ENCODE measurements at places on chromosomes 11 and 22.

- DNase-seq = no peak
Observed at GRCh38 chr11:87007963-87008362, 29.8 kb upstream of the TMEM135 start.

DNA sequence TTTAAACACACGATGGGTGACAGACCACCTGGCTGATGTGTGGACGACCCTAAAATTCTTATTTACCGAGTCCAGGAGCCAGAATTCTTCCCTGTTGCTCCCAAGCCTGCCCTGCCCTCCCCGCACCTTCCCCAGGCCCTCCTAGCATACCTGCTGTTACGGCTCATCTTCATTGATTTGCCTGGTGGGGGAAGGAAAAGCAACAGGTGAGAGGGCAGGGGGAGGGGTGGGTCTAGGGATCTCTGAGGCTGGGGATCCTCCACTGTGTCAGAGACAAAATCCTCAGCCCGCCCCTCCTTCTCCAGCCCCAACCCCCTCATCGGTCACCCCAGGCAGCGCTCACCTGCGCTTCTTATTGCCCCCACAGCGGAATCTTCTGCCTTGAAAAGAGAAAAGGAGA is 4.0 kb downstream of the FXYD2 start:
- DNase-seq = no peak

DNA sequence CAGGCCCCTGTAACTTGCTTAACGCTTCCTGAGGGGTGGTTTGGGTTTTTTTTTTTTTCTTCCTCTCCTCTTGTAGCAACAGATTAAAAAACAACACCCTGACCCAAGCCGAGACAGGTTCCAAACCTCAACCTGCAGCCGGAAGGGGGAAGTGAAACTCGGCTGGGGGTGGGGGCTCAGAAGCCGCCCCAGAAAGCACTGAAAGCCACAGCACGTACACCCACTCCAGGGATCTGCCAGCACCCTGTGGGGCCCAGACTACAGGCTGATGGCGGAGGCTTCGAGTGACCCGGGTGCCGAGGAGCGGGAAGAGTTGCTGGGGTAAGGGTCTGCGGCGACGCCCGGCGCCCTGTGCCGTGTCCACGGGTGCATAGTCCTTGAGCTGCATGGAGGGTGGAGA is at the start of gene LSP1:
LSP1 (plus strand) TSS at position 208 of the 400 bp plus-strand sequence; CDS start at position 269, 61 bp downstream.
- peak; percentile 87 for DNase-seq

- DNase-seq = no peak
Observed at GRCh38 chr11:29352273-29352795, 664.5 kb downstream of the KCNA4 start.

GRCh38 chr22:38441620-38442287 is 13.2 kb downstream of the KCNJ4 start:
- no peak for DNase-seq

DNA sequence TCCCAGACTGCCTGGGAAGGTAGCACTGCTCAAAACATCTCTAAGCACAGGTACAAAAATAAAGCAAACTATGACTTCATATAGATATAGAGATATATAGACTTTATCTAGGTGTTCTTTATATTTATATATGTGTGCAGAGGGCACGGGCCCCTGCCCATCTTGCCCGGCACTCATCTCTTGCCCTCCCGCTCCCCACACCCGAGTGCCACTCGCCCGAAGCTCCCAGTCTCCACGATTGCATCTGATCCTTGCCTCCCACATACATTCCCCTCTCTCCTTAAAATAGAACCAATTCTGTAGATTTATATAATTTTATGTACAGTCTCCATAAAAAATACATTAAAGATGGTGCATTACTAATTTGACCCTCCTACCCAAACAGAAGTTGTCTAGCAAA is 55.5 kb downstream of the IGSF9B start:
- DNase-seq = no peak

DNA sequence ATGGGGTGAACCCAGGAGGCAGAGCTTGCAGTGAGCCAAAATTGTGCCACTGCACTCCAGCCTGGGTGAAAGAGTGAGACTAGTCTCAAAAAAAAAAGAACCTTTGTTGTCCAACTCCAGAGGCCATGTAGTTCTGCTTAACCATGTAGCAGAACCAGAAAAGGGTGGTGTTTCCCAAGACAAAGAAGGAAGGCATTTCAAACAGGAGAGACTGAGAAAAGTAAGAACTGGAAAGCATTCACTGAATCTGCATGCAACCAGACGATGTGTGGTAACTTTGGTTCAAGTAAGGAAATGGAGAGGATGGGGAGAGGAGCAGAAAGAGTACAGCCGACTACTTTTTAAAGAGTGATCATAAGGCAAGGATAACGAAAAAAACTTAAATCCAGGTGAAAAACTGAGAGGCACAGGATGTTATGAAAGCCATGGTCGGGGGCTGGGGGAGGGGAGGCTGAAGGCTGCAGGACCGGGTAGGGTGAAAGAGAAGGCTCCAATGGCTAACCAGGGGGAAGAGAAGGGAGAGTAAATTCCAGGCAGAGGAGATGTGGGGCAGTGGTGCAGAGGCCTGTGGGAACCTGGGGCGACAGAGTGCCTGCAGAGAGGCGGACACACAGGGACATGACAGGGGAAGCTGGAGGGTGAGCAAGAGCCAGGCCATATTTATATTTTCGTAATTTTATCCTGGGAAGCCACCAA is 48.8 kb downstream of the MAPK1 start:
- DNase-seq = no peak

DNA sequence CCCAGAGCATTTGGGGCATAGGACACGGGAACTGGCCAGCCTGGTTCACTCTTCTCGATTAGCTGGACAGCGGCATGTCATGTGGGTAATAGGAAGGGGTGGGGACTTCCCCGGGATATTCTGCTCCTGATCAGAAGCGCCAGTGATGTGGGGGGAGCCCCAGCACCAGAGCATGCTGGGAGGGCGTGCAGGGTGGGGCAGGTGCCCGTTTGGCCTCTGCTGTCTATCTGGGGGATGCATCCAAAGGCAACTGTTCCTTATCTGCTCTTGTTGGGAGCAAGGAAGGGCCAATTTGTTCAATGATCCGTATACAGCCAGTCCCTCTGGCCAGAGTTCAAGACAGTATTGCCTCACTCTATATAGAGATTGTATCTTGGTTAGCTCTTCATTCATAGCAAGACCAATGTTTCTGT is 43.6 kb downstream of the PPARA start:
- no peak for DNase-seq

- DNase-seq = no peak
Observed at GRCh38 chr11:132779497-132779896, 752.8 kb downstream of the OPCML start.

GRCh38 chr22:36550701-36551495 is 21.9 kb upstream of the EIF3D start:
- DNase-seq = no peak

- DNase-seq = no peak
Observed at GRCh38 chr11:12200279-12200990, 90.0 kb downstream of the MICAL2 start.

GRCh38 chr11:16791191-16791961 is 52.9 kb downstream of the C11orf58 start:
- DNase-seq = peak; percentile 21

DNA sequence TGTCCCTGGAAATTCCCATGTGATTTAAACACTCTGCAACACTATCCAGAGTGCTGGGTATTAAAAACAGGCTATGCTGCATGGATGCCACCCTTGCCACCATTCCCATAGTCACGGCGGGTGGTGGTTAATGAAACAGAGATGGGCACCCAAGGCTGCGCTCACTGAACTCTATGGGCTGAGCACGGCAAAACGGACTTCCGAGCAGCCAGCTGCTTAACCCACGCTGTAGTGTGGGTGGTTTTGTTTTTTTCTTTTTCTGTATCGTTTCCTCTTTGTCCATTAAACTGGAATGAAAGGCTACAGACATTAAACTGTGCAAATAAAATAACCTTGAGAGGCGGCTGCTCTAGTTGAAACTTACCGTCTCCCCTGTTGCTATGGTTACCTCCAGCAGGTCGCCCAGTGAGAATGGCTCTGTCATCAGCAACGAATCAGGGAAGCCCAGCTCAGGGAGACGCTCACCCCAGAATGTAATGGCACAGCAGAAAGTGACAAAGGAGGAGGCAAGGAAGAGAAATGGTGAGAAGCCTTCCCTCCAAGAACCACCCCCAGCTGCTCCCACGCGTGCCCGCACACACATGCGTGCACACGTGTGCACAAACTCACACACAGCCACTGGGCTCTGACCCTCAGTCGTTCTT is 102.1 kb downstream of the C11orf91 start:
- DNase-seq = no peak

GRCh38 chr22:44574640-44575380 is 76.8 kb upstream of the RTL6 start:
- no peak for DNase-seq

GRCh38 chr11:59429924-59430516 is 3.8 kb upstream of the OR5A2 start:
- DNase-seq = peak; percentile 57

DNA sequence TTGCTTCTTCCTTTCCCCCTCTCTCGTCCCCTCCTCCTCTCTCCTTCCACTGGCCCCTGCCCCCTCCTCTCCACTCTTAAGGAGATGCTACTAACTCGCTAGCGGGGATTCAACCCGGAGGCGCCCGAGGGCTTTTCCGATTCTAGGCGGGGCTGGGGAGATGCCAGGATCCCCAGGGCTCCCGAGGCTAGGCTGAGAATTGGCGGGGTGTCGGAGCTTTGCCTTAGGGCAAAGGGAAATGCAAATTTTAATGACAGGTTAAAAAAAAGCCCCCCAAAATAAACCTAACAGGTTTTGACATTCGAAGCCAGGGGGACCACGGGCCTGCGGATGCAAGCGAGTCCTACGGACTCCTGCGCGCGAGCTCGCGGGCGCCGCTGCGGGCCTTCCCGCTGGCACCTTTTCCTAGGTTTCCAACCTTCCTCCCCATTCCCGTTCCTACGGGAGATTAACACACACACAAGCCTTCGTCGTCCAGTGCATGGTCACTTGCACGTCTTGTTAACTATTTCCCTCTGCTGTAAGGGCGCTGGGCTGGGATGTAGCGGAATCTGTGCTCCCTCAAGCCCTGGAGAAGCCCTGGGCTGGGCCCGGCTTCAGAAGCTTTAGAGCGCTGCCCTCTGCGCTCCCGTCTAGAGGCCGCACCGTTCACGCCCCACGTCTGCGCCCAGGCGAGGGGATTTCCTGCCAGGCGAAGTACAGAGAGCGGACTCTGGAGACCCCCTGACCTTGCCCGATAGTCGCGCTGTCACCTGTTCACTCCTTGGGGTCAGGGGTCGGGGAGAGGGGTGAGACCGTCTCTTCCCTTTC is 729 bp upstream of the ALX4 start:
- no peak for DNase-seq

- no peak for DNase-seq
Observed at GRCh38 chr22:46727813-46728364, 10.2 kb downstream of the CERK start.

DNA sequence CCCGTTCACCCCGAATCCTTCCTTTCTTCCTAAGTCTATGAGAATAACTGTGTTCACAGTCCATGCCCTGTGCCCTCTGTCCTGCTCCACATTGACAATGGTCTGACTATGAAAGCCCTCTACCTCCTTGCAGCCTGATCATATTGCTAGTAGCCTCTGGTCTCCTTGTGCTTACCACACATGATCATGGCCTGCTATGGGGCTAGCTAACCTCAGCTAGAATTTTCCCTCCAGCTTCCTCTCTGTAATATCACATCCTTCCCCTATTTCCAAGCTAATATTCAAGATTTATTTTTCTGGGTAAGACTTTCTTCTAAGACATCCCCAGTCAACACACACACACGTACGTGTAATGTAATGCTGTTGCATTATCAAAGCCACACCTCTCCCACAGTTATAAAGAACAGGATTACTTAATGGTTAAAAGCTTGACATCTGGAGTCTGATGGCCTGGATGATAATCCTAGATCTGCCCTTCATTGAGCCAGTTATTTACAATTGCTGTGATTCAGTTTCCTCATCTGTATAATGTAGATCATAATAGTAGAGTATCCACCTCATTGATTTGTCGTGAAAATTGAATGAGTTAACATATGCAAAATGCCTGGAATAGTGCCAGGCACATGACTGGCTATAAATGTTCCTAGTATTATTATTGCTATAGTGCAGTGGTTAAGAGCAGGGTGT is 214.4 kb upstream of the BLID start:
- DNase-seq = no peak

GRCh38 chr22:23094260-23094659 is 23.9 kb downstream of the GNAZ start:
- DNase-seq = no peak

DNA sequence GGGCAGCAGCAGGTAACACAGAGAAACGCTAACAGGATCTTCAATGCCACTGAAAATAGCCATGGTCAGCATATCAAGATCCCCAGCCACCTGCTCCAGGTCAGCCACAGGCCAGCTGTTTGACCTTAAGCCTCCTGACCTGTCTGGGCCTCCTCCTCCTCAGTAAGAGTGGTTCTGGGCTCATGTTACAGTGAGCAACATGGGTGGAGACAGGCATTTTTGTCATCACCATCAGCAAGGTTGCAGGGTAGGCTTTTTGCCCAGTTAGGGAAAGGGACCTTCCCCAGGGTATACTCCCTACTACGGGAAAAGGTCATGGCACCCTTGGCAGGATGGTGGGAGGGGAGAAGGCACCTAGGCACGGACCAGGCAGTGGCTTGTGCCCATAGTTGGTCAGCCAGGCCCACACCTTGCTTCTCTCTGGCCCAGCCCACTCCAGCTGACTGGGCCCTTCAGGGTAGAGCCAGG is 131.8 kb upstream of the PARVA start:
- DNase-seq = no peak

DNA sequence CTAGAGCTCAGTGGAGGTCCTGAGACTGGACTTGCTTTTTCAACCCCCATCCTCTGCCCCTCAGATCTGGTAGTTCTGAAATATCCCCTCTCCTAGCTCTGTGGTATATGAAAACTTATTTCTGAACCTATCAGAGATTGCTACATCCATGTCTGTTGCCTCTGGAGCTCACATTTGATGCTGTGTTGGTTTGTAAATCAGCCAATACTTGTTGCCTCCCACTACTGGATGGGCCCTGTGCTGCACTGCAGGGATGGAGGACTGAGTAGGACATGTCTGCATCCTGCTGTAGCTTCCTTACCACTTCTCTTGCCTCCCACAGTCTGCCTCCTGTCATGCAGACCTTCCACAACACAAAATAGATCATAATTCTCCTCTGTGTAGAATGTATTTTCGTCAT is 5.2 kb downstream of the OLFML1 start:
- DNase-seq = no peak

- DNase-seq = no peak
Observed at GRCh38 chr11:57779276-57779675, 17.7 kb downstream of the CTNND1 start.

DNA sequence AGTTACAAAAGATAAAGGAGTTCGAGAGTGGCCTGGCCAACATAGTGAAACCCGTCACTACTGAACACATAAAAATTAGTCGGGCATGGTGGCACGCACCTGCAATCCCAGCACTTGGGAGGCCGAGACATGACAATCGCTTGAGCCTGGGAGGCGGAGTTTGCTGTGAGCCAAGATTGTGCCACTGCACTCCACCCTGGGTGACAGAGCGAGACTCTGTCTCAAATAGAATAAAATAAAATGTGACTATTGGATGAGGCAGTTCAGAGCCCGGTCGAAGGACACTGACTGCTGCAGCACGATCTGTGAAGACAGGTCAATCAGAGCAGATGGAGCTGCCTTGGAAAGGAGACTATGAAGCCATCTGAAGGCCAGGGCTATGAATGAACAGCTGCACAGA is 37.7 kb upstream of the ANO1 start:
- DNase-seq = no peak

GRCh38 chr22:28594797-28595462 is 84.7 kb downstream of the TTC28 start:
- DNase-seq = peak; percentile 24

Data from CD4-positive, alpha-beta T cell treated with Interleukin-15 for 4 hours (primary cell).